ENCODE measurements at places on chromosomes 6 and 20.

DNA sequence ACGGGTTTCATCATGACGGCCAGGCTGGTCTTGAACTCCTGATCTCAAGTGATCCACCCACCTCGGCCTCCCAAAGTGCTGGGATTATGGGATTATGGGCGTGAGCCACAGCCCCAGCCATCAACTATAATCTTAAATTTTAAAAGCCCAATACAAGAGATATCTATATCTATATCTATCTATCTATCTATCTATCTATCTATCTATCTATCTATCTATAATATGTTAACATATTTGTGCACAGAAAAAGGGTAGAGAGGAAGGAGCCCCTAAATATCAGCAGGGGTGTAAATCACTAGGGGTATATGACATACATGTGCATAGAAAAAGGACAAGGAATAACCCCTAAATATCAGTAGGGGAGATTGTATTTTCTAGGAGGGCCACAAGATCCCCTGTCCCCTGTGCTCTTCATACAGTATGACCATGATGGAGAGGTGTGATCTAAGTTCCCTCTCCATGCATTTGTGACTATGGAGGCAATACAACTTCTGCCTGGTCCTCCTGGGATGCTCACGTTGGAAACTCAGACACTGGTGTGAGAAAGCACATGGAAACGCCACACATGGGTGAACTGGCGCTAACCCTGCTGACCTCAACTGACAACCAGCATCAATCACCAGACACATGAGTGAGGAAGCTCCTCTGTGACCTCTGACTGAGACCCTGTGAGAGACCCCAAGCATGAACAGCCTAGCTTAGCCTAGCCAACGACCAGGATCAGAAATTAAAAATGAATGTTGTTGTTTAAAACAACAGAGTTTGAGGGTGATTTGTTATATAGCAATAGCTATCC is 1.2 kb upstream of the SPATS1 start:
- no peak for DNase-seq

DNA sequence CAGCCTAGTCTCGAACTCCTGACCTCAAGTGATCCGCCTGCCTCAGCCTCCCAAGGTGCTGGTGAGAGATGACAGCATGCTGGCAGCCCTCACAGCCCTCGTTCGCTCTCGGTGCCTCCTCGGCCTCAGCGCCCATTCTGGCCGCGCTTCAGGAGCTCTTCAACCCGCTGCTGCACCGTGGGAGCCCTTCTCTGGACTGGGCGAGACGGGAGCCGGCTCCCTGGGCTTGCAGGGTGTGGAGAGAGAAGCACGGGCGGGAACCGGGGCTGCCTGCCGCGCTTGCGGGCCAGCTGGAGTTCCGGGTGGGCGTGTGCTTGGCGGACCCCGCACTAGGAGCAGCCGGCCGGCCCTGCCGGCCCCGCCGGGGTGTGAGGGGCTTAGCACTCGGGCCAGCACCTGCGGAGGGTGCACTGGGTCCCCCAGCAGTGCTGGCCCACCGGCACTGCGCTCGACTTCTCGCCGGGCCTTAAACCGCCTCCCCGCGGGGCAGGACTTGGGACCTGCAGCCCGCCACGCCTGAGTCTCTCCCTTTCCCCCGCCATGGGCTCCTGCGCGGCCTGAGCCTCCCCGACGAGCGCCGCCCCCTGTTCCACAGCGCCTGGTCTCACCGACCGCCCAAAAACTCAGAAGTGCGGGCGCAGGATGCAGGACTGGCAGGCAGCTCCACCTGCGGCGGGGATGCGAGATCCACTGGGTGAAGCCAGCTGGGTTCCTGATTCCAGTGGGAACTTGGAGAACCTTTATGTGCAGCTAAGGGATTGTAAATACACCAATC is 31.5 kb upstream of the RANBP9 start:
- DNase-seq = no peak

DNA sequence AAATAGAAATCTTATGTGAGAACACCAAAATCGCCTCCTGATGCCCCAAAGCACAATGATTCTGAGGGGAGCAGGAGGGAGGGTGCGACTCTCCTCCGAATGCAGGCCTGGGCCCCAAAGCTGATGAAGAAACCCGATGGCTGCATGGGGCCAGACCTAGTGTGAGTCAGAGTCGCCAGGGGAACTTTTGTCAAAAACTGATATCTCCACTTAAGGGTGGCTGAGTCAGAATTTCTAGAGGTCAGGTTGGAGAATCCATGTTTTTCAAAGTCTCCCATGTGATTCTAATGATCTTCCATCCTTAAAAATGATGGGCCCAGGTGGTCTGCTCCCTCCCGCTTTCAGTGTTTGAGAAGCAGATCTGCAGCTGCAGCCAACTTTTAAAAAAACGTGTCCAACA is 172.8 kb downstream of the BACH2 start:
- DNase-seq = no peak

- DNase-seq = no peak
These were observed 97.3 kb downstream of the MDGA1 start for GRCh38 chr6:37600312-37600916.

DNA sequence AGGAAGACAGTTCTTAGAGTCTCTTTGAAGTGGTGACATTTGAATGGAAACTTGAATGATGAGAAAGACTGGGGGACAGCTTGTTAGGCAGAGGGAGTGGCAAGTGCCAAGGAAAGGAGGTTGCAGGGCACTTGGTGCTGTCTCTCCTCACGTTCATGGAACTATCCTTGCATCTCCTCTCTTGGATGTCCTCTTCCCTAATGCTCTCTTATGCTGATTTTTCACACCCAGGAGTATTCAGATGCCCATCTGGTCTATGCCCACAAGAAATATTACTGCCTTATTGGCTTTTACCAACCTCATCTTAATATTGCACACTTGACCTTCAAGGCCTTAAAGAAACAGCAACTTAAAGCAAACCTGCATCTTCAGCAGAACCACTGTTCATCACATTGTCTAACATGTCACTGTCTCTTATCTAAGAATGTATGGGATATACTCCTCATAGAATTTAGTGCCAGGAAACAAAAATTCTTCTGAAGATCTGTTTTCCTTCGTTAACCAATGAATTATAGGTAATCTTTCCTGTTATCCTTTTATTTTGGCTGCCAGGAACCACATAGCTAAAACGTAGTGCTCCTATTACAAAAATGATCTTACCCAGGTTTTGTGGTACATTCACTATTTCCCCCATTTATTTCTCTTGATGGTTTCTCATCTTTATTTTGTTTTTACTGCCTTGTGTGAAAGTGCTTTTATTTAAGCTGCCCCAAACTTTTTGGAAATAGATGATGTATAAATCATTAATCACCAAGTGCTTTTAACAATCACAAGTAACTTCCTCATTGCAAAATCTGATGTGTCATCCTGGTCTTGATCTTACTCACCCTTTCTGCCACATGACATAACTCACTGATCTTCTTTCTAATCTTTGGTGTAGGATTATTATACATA is 12.8 kb downstream of the RGS17 start:
- no peak for DNase-seq

DNA sequence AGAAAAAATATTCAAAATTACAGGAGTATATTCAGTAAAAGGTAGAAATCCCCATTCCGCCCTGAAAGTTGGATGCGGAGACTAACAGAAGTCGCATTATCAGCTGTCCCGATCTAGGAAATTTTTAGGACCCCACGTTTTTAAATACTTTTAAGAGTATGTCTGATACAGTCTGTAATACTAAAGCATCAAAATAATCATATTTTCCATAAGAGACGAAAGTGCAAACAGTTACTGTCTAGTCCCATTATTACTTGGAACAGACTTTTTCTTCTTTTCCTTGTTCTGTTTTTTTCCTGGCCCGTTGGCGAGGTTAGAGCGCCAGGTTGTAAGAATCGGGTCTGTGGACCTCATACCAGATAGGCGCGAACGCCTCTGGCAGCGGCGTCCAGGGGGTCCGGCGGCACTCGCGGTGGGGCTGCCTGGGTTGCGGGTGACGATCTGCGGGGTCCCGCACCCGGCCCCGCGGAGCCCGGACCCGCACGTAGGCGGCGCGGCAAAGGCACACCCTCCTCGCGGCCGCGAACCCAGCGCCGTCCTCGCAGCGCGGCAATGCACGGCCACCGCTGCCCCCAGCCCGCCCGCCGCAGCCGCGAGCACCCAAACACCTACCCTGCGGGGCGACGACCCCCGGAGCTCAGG is 460 bp downstream of the PLAGL1 start:
- DNase-seq = no peak

- no peak for DNase-seq
These were observed 19.6 kb downstream of the TGM6 start for GRCh38 chr20:2400290-2400689.
